Thoracic aorta (tissue), 2 donors: ENCODE measurements at places on chromosomes 3 and 15. TPM values are rescaled to one million over a fixed set of nuclear protein-coding genes. Genes with fewer than 3 reads are reported as not detected.

- DNase-seq, result no peak
Measured at GRCh38 chr15:65027593-65027992, 1.8 kb downstream of the MTFMT start.

ABHD14A gene
- 24.0 TPM for total RNA-seq

GRCh38 chr3:184325715-184326369, 11.4 kb downstream of the EIF4G1 start:
- no peak for DNase-seq

ITIH1 gene
- not detected for total RNA-seq

GRCh38 chr3:56137415-56137814, 330.9 kb downstream of the ERC2 start:
- DNase-seq, result no peak

- DNase-seq, result no peak
Measured at GRCh38 chr15:51982770-51983103, 11.2 kb upstream of the LEO1 start.

- no peak for DNase-seq
Measured at GRCh38 chr3:49132437-49133225, at the start of gene LAMB2. TSS of gene LAMB2 (minus strand) at chr3:49133050. CDS start at chr3:49132867, 183 bp downstream.

- no peak for DNase-seq
Measured at GRCh38 chr15:90765531-90765930, 48.4 kb downstream of the BLM start.

GRCh38 chr3:49004352-49005302, 2.6 kb upstream of the WDR6 start:
- DNase-seq, result no peak

DNA sequence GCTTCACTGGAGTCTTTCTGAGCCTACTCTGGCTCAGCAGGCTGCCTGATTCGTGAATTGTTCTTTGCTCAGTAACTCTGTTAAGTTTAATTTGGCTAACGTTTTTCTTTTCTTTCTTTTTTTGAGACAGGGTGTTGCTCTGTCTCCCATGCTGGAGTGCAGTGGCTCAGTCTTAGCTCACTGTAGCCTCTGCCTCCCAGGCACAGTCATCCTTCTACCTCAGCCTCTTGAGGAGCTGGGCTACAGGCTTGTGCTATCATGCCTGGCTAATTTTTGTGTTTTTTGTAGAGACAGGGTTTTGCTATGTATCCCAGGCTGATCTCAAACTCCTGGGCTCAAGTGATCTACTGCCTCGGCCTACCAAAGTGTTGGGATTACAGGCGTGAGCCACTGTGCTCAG, 165.0 kb downstream of the PEX5L start:
- DNase-seq, result no peak

- DNase-seq, result no peak
Measured at GRCh38 chr15:43942194-43942593, 115.4 kb downstream of the WDR76 start.

NPHP3 gene
- 99.7 TPM for total RNA-seq

MCF2L2 gene
- total RNA-seq, result 0.85 TPM

DNAH1 gene
- total RNA-seq, result 14.6 TPM

SLITRK3 gene
- total RNA-seq, result not detected

PLA1A gene
- total RNA-seq, result 4.9 TPM

SLC12A1 gene
- total RNA-seq, result 0.68 TPM

DNA sequence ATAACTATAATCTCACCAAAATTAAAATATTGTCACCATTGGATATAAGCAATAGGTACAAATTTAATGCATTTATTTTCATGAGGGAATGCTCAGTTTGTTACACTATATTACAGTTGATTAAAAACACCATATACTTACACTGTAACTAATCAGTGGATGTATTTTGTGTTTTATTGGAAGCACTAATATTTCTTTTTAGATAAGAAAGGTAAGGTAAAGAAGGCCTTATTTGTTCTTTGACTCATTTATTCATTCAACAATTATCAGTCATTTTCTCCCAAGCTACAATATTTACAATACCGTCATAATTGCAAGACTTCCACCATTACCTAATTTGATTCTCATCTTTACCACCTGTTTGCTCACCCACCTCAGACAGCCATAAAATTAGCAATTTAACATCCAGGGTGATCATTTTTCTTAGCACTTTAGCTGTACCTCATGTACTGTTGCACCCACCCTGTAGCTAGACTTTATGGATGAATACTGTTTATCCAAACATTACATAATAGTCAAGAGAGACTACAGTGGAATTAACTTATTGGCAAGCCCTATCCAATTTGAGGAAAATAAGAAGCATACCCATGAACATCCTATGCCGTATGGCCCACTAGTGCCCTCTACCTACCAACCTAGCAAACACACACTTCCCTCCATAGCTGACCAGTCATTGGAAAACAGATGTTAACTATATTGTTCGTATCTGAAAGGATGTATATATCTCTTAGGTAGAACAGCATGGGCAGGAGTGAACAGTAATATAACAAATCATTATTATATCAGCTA, 229.6 kb downstream of the BBX start:
- DNase-seq, result no peak

- DNase-seq, result no peak
Measured at GRCh38 chr3:98361289-98361688, 7.6 kb downstream of the OR5K4 start.

DNA sequence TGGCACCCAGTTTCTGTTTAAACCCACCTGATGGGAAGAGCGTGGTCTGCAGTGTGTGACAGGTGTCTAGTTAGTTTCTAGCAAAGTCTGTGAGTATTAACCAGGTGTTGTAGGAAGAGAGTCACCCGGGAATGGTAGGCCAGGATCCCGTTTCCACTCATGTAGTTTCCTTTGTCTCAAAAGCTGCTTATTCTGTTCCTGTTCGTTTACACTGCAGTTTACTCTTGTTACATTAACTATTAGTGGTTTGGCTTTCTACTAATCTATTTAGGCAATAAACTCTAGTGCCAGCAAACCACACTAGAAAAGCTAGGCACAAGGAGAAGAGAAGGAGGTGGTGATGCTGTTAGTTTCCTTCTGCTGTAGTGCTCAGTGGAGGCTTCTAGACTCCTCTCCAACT, 32.7 kb downstream of the WDR76 start:
- DNase-seq, result no peak

GRCh38 chr3:131329774-131330173, 51.8 kb upstream of the NUDT16 start:
- DNase-seq, result no peak

TAGLN3 gene
- not detected for total RNA-seq

- no peak for DNase-seq
Measured at GRCh38 chr3:182006431-182006830, 294.7 kb downstream of the SOX2 start.
